ENCODE measurements at places on chromosomes 16 and 17. TPM values are rescaled to one million over a fixed set of nuclear protein-coding genes. Genes with fewer than 3 reads are reported as not detected.
A peak's percentile ranks its signal among the peaks of the same experiment; 100 is the strongest.

DNA sequence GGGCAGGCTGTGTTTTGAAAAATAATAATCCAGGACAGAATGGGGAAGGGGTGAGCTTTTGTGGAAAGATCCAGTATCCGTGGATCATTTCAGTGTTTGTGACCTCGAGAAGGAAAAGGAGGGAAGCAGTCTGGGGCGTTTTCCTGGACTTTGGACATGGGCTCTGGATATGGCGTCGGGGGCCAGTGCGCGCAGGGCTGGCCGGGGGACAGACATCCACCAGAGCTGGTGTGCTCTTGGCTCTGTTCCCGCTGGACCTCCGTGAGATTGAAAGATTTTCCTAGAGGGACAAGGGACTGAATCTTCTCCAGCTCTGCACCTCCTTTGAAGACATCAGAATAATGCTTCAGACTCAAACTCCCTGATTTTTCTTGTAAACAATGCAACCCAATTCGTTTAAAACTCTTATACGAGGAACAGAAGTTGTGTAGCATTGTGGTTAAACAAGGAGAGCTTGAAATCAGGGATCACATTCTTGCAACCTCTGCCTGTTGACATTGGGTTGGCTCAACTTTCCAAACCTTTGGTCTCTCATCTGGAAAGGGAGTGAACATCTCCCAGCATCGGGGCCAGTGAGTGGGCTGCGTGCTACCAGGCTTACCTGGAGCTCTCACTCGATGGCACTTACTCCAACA, 75.9 kb downstream of the C16orf95 start:
- no peak for DNase-seq

DNA sequence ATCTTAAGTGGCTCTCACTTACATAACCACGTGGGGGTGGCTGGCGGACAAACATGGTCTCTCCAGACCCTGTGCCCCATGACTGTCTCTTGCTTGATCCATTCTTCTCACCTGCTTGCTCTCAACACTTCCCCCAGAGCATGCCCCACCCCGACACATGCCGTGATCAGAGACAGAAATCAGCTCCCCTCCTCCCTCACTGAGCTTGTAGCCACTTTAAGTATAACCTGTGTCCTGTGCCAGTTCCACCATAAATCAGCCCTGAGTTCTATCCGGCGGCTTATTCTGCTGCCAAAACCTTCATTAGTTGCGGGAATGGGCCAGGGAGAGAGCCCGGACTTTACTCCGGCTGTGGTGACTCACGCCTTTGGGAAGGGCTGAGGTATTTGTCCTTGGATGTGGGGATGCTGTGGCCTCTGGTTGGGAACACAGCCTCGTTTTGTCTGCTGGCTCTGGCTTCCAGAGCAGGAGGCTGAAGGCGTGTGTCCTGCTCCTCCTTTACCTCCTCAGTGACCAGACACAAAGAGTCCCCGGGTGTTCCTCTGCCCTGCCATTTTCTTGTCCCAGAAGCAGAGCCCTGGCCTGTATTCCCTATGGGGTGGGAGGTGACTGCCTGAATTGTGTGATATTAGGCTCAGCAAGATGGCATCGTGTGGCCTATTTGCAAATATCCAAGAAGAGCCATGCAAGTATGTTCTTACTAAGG, 21.1 kb downstream of the ANKRD40 start:
- no peak for DNase-seq

GRCh38 chr17:53092072-53092471, 730.7 kb upstream of the KIF2B start:
- DNase-seq, result no peak

DNA sequence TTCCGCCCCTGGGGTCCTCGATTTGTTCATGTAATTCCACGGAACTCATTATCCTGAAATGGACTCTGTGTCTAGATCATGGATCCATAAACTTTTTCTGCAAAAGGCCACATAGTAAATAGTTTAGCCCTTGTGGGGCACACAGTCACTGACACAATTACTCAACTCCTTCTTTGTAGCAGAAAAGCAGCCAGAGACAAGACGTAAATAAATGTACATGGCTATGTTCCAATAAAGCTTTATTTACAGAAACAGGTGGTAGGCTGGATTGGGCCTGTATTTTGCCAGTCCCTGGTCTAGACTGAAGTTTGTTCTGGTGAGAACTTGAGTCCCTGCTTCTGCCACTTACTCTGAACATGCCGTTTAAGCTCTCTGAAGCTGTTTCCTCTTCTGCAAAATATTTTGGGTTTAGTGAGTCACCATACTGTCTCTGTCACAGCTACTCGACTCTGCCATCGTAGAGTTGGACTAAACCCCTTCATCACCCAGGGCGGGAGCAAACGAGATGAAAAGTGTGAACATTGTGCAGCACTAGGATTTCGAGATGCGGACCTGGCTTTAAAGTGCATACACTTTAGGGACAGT, 61.9 kb upstream of the FOXF1 start:
- DNase-seq, result no peak

The HAGH gene
- 37.5 TPM for polyA plus RNA-seq

The FNDC8 gene
- not detected for polyA plus RNA-seq

GRCh38 chr17:2928294-2928890, 132.2 kb downstream of the RAP1GAP2 start:
- DNase-seq, result no peak

DNA sequence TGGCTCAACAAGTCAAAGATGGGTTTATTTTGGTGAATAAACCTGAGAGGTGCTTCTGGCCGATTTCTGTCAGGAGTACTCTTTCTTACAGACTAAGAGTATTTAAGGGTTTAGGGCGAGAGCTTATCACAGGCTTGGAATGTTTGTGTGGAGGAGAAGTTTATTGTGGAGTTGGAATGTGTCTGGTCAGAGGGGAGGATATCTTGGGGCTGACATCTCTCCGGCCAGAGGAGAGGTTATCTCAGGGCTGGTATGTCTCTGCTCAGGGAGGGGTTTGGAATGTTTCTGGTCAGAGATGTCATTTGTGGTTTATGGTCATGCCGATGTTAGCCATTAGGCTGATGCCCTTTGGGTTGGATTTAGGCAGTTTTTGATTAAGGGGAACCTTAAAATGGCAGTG, 236.4 kb upstream of the EEF2KMT start:
- DNase-seq, result no peak

The ZSWIM7 gene
- polyA plus RNA-seq, result 51.1 TPM

The GPR179 gene
- 0.09 TPM for polyA plus RNA-seq

The MYH2 gene
- not detected for polyA plus RNA-seq

The GUCY2D gene
- 0.37 TPM for polyA plus RNA-seq

GRCh38 chr16:3150346-3151218, 15.8 kb downstream of the ZNF213 start:
- DNase-seq, result peak; percentile 94

GRCh38 chr17:2598166-2598565, 4.7 kb downstream of the PAFAH1B1 start:
- no peak for DNase-seq

- no peak for DNase-seq
These were observed 129.3 kb upstream of the KCNJ16 start for GRCh38 chr17:69945698-69946185.

- DNase-seq, result no peak
These were observed 101.0 kb upstream of the DNAH17 start for GRCh38 chr17:78678222-78678557.

The CCL3 gene
- polyA plus RNA-seq, result 6.6 TPM

- DNase-seq, result no peak
These were observed 10.4 kb upstream of the LASP1NB start for GRCh38 chr17:38914741-38915638.

DNA sequence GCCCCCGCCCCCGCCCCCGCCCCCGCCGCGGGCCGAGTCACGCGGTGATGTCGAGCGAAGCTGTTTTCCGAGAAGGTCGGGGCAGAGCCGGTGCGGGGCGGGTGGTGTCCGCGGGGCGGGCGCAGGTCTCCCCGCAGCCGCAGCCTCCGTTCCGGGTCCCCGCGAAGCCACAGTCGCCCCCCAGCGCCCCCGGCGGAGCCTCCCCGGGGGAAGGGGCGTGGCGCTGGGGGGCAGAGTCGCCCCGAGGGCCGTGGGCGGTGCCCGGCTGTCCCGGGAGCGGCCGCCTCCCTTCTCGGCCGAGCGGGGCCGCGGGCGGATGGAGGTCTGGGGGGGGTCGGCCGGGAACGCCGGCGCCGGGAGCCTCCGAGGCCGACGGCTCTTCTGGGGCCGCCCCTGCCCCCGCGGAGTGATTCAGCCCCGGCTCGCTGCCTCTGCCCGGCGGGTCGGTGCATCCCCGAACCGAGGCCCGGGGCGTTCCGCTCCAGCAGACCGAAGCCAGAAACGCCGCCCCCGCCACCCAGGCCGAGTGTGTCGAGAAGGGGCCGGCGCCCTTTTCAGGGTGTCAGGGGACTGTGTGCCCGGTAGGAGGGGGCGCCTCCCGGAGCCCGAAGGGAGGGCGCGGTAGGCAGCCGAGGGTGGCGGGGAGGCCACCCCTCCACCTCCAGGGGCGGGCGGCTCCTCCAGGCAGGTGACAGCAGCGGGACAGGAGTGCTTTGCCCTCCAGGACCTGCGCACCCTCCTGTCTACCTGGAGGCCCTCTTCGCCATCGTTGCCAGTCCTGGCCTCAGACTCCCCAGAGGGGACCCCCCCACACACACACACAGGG, 1.7 kb downstream of the METRNL start:
- no peak for DNase-seq

The CCL17 gene
- not detected for polyA plus RNA-seq

- DNase-seq, result no peak
These were observed 73.9 kb downstream of the AMFR start for GRCh38 chr16:56351481-56351880.

The HBZ gene
- 0.37 TPM for polyA plus RNA-seq

The CDC27 gene
- polyA plus RNA-seq, result 65.4 TPM

DNA sequence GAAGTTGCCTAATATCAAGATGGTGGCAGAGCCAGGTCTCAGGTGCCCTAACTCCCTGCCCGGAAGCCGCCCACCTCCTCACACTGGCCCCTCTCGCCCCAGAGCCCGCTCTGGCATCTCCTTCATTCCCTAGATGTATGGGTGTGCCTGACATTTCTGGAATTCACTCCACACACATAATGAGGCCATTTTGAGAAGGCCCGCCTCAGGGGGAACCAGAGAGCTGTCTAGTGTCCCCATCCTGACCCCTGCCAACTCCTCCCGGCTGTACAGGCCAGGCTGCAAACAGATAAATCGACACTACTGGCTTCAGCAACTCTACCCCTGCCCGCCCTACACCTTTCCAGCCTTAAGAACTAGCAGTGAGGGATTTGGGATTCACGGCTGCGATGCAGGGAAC, 7.7 kb downstream of the WNT3 start:
- no peak for DNase-seq

All from right renal pelvis (tissue), 4 donors.